ENCODE measurements at places on chromosomes 2 and 18.

DNA sequence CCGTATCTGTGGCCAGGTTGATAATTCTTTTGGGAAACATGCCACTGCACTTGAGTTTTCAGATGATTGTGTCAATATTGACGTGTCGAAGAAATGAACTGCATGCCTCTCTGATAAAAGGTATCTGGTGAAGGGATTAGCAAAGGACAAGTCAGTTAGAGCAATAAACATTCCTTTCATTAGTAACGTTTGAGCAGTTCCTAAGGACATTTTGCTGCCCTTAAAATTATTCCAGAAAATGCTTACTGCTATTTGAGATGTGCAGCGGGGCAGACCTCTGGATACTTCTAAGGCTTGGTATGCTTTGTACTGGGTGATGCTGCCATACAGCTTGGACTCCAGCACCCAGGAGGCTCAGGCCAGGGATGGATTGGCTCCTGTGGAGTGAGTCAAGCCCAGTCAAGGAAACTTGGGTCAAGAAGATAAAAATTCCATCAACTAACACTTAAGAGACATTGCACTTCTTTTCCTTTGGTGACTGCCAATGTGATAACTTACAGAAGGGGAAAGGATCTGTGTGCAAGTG is 166.7 kb downstream of the FHOD3 start:
- DNase-seq, result no peak

- no peak for DNase-seq
These were observed 126.9 kb upstream of the ITGA4 start for GRCh38 chr2:181330286-181330685.

GRCh38 chr2:132999421-132999820 is 329.4 kb upstream of the LYPD1 start:
- DNase-seq, result no peak

DNA sequence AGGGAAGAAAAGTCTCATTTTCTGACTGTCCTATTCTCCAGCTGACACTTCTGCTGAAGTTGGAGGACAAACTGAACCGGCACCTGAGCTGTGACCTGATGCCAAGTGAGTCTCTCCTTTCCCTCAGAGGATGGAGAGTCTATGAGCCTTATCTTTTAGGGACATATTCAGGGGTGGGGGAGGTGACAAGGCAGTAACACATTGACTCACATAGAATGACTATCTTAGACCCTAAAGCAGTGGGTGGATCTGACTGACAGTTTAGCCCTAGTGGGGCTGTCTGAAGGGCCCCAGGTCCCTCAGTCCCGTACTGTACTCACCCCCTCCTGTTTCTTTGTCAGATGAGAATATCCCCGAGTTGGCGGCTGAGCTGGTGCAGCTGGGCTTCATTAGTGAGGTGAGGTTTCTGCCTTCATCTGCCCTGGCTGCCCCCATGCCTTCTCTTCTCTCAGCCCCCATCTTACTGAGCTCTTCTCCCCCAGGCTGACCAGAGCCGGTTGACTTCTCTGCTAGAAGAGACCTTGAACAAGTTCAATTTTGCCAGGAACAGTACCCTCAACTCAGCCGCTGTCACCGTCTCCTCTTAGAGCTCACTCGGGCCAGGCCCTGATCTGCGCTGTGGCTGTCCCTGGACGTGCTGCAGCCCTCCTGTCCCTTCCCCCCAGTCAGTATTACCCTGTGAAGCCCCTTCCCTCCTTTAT is 805 bp upstream of the KRTCAP3 start:
- DNase-seq, result no peak

- DNase-seq, result no peak
These were observed 339.2 kb upstream of the HNRNPA3 start for GRCh38 chr2:176873403-176873802.

- DNase-seq, result no peak
These were observed 285.1 kb downstream of the SLC4A3 start for GRCh38 chr2:219912491-219912921.

- DNase-seq, result no peak
These were observed 12.2 kb downstream of the DOK1 start for GRCh38 chr2:74566754-74567085.

DNA sequence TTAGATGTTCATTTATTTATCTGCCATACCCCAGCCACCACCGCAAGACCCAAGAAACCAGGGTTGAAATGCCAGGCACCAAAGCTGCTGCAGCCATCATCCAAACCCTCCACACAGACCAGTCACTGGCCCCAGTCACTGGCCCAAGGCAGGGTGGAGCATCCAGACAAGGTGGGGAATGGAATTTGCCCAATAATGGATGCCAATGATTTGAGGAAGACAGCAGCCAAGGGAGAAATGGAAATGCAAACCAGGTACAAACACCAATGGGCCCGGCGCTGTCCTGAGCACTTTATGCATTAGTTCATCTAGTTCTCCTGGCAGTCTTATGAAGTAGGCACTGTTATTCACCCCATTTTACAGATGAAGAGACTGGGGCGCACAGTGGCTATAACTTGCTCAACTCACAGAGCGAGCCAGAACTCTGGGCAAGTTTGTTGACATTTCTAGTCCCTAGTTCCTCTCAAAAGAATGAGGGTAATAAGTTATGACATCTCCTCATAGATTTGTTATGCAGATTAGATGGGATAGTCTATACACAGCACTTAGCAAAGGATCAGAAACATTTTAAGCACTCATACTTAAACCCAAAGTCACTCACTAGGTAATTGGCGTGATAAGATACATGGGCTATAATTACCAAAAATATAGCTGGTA is 173.3 kb downstream of the TMEM247 start:
- no peak for DNase-seq

DNA sequence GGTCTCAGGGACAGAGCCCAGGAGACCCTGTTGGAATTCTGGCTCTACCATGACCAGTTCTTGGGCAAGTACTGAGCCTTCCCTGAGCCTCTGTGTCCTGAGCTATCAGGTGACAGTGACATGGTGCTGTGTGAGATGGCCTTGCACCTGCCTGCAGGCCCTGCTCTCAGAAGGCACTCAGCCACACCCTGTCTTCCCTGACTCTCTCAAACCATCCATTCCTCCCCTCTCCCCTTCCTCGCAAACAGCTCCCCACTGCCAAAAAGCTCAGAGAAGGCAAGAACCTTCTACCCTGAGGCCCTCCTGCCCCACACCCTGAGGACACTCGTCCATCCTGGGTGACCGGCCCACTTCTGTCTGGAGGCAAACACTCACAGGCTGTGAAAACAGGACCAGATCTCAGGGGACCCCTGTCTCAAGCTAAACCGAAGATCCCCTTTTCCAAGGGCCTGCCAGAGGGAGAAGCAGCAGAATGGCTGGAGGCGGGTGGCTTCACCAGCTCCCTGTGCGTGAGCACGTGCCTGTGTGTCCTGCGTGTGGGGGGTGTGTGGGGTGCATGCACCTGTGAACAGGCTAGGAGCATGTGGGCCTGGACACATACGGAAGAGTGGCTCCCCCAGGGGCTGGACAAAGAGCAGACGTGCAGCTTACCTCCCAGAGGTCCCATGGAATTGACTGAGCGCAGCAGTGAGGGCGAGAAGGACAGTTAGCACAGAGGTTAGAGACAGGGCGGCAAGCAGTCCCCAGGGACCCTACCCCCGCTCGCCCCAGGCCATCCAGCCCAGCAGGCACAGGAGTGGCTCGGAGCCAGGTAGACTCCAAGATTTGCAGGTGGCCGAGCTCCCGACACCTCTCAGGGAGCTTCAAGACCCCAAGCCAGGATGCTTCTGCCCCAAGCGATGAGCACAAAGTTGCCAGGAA is 53.9 kb downstream of the BIN1 start:
- DNase-seq, result no peak

DNA sequence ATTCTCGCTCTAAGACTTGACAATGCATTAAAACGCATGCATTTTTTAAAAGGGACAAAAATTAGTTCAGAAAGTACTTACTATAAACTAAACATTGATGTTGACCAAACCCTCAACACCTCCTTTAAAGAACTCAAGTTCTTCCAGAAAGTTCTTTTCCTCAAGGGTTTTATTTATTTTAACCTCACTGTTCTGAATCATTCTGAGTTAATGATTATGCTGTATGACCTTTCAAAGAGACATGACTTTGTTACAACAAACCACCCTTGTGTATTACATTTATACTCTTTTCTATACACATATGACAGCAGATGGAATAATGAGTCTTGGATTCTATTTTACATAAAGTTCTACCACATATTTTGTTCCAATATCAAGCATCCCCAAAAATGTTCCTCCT is 139.8 kb upstream of the CCDC150 start:
- no peak for DNase-seq

DNA sequence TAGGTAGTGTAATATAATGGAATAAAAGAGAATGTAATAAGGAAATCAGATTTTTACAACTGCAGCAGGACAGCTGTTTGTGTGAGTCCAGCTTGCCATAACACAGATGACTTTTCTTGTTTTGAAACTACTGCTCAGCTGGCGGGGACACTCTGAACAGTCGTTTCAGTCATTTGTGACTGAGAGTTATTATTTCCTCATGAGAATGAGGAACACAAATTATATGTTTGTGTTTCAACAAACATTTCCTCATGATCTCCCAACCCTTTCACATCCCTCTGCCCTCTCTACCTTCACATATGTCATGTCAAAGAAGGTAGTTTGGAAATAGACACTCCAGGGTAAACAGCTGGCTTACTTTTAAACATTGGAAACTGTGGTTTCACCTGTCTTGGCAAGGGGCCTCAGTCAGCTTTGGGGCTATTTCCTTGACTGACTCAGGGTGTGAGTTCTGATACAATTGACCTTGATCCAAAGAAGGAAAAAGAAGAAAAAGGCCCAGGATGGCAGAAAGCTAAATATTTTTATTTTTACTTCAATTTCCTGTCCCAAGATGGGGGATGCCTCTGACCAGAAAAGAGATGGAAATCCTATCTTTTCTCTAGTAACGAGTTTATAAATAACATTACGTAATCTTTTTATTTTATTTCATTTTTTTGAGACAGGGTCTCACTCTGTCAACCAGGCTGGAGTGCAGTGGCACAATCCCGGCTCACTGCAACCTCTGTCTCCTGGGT is 593 bp downstream of the SP140L start:
- DNase-seq, result no peak

- no peak for DNase-seq
These were observed 189.6 kb downstream of the EXOC6B start for GRCh38 chr2:72636210-72636609.

DNA sequence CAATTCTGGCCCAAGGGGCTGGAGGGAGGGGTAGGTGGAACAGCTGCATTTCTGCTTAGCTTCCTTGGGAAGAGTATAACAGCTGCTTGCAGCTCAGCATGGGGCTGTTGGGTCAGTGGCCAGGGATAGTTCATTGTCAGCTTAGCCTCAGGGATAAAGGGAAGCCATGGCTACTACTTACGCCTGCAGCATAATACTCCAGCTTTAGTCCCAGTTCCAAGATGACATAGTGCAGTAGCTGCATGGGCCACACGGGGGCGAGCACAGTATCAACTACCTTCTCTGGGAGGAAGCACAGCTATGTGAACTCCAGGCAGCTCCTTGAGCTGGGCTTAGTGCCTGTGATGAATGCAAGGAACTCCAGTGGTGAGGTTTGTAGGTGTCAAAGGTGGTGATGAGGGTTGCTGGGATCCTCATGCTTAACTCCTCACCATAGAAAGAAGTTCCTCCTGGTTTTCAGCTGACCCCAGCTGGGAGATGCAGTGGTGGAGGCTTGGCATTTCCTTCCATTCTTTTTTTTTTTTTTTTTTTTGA is 35.4 kb upstream of the RHOB start:
- DNase-seq, result no peak

DNA sequence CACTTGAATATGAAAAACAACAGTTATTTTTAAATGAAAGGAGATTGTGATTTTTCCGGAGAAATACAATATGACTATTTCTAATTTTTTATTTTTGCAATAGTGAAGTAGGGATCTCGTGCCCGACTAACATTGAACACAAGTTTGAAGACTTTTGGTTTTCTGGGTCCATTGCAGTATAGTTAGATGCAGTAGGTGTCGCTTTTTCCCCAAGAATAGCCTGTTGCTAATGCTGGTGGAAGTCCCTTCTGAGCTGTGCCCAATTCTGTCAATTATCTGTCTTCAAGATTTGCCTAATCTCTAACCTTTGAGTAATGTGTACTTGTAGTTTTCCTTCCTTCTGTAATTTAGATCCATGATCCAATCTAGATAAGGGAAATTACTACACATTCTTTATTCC is 36.5 kb downstream of the SEMA4F start:
- DNase-seq, result no peak

DNA sequence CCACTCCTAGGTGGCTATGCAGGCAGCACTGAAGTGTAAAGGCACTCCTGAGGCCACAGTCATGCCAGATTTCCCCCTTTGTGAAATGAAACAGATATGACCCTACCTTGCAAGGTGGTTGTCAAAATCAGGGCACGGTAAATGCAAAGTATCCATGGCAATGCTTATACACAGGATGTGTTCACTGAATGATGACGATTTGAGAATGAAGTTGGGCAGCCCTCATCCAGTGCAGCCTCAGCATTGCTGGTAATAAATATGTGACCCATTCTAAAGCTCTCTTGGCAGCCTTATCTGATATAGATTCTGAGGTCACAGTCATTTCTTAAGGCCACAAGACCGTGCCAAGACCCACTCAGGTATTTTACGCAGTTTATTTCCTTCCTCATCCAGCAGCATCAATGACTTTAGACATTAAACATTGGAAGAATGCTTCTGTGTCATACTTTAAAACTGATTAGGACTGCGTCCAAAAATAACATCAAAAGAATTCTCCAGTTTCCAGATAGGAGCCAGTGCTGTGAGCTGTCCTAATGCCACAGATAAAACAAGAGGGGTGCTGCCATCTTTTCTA is 125.5 kb upstream of the SERTAD2 start:
- no peak for DNase-seq

GRCh38 chr18:74284191-74284979 is 7.4 kb downstream of the CYB5A start:
- DNase-seq, result no peak

GRCh38 chr2:207330912-207331311 is 165.2 kb upstream of the KLF7 start:
- no peak for DNase-seq

DNA sequence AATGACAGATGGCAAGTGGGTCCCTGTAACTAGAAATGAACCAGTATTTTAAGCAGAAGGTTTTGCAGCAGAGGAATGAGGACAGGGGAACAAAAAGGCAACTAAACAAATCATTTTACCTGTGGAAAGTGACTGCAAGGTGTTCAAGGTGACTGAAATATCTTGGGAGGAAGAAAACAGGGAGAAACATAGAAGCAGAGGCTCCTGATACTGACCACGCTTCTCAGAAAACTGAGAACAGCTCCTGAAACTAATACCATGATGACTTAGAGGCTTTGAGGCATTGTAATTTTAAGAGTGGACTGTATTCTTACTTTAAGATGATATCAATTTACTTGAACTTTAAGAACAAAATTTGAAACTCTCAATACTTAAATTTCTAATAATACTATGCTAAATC is at the start of gene DYTN:
Gene DYTN, minus strand, starts transcription at position 101 of the 400 bp plus-strand sequence. CDS start 117 bp downstream, outside the sequence.
- no peak for DNase-seq

DNA sequence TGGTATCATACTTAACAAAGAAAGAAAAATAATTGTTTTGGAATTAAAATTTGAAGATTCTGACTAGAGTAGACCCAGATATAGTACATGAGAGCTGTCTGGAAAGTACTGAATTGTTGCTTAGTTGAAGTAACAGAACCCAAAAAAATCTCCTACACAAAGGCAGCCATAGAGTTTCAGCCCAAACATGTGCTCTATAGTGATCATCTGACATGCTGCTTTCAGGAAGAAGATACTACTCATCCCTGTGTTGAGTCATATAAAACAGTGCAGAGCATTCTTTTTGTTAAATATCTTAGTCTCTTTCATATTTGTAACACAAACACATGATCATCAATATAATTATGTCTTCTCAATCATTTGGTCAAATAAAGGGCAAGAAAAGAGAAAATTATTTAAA is 84.8 kb upstream of the PTPRM start:
- no peak for DNase-seq
